Muscle of arm (tissue), 14 donors: ENCODE measurements at places on chromosomes 4 and X. TPM values are rescaled to one million over a fixed set of nuclear protein-coding genes. Genes with fewer than 3 reads are reported as not detected.

EDA2R gene
- polyA plus RNA-seq = 2.9 TPM

ARMCX2 gene
- 159 TPM for polyA plus RNA-seq

DNA sequence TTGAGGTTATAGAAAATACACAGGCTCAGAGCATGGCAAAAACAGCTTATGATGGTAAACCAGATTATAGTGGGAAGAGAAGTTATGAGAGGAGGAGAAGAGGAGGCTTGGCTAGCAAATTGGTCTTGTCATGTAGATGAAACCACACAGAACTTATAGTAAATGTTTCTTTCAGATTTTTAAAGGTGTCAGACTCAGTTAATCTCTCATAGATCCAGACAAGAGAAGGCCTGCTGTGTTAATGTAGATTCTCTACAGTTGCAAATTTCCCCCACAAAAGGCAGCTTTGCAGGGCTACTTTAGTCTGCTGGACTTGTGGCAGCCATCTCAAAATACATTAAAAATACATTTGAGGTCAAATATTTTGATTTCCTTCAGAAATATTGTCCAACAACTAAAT is 1731.7 kb downstream of the ARAP2 start:
- no peak for DNase-seq

PPARGC1A gene
- 11.9 TPM for polyA plus RNA-seq

DNA sequence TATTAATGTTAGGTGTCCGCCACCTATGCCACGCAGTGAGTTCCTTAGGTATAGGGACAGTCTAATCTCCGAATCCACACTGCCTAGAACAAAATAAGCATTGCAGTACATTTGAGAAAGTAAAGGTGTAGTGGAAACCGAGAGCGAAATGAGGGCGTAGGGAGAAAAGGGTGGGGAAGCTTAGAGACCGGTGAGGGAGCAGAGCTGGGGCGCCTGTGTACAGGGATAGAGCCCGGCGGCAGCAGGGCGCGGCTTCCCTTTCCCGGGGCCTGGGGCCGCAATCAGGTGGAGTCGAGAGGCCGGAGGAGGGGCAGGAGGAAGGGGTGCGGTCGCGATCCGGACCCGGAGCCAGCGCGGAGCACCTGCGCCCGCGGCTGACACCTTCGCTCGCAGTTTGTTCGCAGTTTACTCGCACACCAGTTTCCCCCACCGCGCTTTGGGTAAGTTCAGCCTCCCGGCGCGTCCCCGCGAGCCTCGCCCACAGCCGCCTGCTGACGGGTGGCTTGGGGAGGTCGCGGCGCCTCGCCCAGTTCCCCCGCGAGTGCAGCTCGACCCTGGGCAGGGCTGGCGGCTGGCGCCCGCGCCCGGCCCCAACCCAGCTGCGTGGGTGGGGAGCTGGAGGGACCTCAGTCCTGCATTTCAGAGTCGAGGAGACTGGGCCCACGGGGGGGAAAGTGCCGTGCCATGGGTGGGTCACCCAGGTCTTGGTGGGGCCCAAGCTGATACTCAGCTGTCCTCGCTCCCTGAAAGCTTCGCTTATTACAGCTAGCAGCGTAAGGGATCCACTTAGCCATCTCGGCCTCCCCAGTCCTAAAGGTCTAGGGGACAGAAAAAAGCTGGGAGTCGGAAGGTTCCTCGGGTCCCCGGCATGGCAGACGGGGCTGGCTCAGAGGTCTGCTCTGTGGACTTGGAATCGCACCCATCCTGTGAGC is at the start of gene ANXA3:
TSS of gene ANXA3 (plus strand) at position 351 of the 932 bp plus-strand sequence. CDS start 2,704 bp downstream, outside the sequence.
- no peak for DNase-seq

MAGEC1 gene
- not detected for polyA plus RNA-seq

GRCh38 chrX:8565729-8566128 is 101.1 kb downstream of the VCX3B start:
- no peak for DNase-seq

DNA sequence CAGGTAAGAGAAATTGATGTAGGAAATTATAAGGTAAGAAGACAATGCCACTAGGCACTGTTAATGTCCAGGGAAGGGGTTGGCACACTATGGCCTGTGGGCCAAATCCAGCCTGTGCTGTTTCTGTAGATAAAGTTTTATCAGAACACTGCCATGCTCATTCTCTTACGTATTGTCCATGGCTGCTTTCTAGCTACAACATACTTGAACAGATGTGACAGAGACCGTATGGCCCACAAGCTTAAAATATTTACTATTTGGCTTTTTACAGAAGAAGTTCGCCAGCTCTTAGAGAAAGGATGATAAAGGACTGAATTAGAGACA is 168.0 kb downstream of the CDS1 start:
- DNase-seq = no peak

DNA sequence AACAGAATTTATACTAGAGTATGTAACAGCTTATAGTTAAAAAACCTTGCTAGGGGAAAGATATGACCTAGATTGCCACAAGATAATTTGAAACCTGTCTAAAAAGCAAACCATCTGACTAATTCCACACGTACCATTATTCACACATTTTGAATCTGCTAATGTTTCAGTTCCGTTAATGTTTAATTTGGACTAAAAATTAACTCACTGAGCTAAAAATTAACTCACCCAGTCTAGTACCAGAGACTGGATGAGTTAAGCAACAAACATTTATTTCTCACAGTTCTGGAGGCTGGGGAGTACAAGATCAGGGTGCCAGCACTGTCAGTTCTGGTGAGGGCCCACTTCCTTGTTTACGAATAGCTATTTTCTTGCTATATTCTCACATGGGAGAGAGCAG is 231.5 kb upstream of the DIAPH2 start:
- no peak for DNase-seq
